ENCODE measurements at places on chromosomes 5 and 9.

- DNase-seq: no peak
Measured at GRCh38 chr9:132487980-132488535, 78.0 kb downstream of the CFAP77 start.

- DNase-seq: no peak
Measured at GRCh38 chr9:36346569-36346968, 53.5 kb downstream of the RNF38 start.

DNA sequence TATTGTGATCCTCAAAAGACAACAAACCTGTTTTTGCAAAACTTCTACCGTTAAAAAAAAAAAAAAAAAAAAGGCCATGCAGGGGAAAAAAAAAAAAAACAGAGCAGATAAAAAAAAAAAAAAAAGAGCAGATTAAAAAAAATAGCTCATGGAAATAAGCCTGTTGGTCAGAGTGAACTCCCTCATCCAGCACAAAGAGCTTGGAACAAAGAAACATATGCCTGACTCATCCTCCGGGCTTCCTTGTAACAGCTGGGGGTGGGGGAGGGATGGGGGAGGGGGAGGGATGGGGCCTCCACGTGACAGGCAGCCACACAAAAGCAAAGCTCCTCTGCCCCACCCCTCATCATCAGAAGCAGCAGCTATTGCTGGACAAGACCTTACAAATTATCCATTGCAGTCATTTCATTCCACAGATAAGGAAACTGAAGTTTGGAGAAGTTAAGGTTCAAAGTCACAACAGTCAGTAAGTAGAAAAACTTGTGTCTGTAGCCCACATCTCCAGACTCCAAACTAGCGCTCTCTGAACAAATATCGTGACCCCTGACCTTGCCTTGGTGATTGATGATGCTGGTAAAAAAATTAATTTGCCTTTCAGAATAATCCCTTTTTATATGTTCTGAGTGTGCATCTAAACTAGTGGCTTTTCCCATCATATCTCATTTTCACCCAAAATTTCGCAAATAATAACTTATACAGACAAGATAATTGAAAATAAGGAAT is 38.9 kb downstream of the SLC35D2 start:
- peak; percentile 69 for DNase-seq

DNA sequence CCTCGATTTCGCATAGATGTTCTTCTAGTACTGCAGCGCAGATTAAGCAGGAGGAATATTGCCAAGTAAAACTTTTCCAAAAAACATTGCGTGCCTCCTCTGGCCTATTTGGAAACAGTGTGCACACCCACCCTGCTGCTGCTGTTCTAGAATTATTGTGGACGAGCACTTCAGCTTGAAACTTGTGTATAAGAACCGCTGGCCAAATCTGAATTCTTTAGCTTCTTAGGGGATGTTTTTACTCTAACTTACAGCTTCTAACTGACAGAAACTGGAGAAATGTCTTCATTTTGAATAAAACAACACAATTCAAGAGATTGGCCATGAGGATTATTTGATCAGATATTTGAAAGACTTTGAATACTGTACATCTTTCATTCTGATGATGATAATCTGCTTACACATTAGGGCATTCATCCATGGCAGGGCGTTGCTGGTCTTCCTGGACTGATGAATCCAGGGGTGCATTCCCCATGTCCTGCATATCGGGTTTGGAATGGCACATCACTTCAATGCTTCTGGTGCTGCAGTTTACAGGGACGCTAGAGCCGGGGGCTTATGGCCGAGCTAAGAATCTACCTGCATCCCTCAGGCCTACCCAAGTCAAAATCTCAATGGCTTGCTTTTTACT is 6.5 kb downstream of the ADAMTS16 start:
- DNase-seq: no peak

DNA sequence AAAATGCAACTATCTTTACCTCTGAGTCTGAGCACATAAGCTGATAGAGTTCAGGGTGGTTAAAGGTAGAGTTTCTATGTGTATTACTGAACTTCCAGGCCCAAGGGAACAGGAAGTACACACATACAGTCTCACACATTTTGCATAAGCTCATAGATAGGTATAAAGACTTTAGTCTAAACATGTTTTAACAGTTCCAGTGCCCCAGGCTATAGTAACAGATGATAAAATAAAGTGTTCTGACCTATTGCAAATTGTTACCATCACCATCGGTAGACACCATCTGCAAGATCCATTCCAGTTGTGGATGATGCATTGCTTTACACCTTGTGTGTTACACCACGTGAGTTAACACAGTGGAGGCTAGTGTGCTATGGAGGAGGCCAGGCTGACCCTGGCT is 95.8 kb downstream of the TMEM174 start:
- DNase-seq: no peak

DNA sequence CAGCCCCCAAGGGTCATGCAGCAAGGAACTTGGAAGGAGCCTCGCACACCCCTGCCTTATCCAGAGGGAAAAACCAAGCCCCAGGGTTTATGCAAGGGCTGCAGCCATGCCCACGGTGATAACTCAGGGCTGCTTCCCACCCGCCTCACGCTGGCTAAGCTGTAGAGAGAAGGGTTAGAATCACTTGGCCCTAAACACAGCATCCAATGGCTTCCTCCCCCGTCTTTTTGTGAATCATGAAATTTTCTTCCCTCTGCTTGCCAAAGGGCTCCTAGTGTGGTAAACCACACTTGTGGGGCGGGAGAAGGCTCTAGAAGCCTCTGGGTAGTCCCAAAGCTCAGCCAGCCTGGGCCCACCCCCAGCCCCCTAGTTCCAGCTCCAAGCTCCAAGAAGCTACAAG is 55.9 kb upstream of the ORM1 start:
- DNase-seq: peak; percentile 16

GRCh38 chr9:2338777-2339365 is 282.7 kb upstream of the VLDLR start:
- no peak for DNase-seq

DNA sequence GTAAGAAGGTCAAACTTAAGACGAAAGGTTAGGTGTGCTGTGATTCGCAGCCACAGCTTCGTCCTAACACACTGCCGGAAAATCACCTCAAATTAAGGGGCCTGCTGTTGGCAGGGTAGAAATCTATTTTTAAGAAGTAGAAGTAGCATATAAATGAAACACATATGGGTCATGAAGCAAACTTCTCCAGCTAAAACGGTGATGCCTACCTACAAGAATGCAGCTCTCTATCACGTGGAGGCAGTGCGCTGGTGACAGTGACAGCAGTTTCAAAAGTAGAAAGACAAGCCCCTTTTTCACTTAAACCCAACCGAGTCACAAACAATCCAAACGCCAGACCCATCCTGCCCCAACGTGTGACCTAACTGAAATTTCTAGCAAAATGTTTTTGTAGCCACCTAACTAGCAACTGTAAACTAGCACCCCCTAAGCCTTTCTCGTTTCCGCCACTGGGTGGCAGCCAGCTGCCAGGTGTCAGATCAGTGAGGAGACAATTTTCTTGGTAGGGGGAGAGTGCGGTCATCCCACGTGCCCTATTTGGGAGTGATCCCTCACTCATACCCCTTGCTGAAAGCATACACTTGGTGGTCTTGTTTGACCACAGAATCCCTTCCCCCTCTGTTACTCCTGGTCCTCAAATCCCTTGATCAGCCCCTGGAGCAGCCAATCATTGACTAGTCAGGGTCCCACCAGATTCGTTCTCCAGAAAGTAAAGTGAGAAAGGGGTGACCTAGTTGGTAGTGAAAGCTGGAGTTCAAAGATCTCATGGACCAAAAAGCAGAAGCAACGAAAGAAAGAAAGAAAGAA is 71.8 kb upstream of the MAMDC2 start:
- peak; percentile 45 for DNase-seq

- DNase-seq: no peak
Measured at GRCh38 chr5:9482381-9482780, 63.5 kb downstream of the SEMA5A start.

- peak; percentile 17 for DNase-seq
Measured at GRCh38 chr5:101915554-101915953, 380.5 kb downstream of the SLCO4C1 start.

GRCh38 chr5:117286813-117287212 is 712.2 kb upstream of the SEMA6A start:
- DNase-seq: no peak

DNA sequence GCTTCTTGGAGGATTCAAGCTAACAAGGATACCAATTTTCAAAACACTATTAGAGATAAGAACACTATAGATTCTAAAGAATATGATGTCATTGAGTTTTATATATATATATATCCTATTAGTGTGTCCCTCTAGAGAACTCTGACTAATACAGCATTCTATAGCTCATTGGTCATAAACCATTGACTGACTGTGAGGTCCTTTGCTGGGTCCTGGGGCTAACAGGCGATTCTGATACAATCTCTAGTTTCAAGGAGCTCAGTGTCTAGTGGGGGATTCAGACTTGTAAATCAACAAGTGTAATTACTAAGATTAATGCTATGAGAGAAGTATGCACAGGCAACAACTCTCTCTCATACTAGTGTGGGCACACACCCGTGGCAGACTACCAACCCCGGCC is 234.5 kb downstream of the DENND1A start:
- no peak for DNase-seq

DNA sequence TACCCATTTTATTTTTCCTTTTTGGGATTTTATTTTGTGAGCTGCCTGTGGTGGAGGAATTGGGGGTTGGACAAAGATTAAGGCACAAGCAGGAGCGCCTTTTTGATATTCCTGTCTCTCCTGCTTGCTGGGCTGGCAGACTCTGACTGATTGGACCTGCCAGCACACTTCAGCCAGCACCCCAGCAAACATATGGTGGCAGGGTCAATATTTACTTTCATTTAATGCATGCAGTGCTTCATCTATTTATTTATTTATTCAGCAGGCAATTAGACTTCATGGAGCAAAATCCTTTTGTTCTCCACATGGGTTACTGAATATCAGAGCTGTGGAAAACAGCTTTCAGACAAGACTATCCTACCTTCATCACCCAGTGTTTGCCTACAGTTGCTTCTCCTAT is 48.4 kb upstream of the EPB41L4A start:
- DNase-seq: no peak

DNA sequence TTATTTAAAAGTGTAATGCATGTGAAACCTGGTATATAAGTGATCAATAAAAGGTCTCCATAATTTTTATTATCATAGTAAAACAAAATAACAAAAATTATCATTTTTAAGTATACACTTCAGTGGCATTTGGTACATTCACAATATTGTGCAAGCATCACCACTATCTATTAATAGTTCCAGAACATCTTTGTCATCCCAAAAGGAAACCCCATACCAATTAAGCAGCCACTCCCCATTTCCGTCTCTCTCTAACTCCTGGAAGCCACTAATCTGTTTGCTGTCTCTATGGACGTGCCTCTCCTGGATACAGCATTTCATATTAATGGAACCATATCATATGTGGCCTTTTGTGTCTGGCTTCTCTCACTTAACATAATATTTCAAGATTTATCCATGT is 7.6 kb downstream of the OLFML2A start:
- no peak for DNase-seq

DNA sequence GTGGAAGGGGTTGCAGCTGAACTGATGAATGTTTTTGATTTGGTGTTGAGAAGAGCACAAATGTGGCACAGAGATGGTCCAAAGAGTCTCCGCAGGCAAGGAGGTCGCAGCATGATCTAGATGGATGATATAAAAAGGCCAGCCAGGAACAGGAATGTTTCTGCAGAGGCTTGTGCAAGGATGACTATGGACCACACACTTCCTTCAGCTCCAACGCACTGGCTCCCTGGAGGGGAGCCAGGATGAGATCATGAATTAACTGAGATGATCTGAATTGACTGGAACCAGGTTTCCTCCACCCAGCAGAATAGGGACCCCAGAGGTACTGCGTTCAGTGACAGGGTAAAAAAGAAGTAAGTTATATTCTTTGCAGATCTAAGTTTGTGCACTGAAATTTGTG is 89.0 kb downstream of the ARSB start:
- peak; percentile 42 for DNase-seq

- peak; percentile 69 for DNase-seq
Measured at GRCh38 chr9:126704892-126705766, 91.4 kb downstream of the LMX1B start.

DNA sequence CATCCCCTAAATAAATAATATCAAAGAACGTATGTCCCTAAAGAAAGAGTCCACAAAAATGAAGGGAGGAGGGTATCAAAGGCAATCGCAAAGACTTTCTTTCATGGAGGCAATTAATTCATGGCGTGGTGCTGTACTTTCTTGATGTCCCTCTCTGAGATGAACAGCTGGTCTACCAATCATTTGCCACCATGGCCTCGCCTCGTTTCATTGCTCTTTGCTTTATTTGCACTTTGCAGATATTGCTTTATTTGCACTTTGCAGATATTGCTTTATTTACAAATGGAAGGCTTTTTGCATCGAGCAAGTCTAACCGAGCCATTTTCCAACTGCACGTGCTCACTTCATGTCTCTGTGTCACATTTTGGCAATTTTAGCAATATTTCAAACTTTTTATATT is 104.0 kb upstream of the PTCH1 start:
- no peak for DNase-seq

DNA sequence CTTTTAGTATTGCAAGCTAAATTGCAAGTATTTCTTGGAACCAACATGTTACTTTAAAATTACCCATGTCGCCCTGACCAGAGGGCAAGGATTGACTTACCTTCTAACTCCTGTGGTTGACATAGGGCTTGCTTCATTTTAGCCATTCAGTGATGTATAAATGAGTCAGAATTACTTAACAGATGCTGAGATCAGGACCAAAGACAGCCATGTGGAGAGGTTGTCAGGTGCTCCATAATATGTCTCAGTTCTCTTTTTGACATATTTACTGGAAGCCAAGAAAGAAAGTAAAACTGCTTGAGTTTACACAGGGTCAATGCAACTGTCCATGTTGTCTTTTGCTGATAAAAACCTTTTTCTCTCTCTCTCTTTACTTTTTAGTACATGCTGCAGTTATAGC is 33.2 kb downstream of the F2RL2 start:
- DNase-seq: no peak

GRCh38 chr5:39523821-39524220 is 99.0 kb upstream of the DAB2 start:
- peak; percentile 42 for DNase-seq

DNA sequence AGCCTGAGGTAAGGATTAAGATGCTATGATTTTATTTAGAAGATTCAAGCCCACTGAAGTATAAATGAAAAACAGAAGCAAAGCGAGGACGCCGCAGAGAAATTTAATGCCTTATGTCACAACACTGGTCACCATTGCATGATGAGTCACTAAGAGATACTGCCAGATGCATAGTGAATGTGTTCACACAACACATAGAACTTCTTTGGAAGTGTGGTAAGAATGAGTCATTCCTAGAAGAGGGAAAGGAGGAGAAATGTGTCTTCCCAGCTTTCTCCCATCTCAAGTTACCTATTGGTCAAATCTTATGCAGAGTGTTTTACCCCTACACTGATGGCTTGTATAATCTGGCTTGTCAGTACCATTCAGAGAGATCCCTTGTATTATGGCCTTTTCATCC is 465.3 kb upstream of the ARRDC3 start:
- peak; percentile 32 for DNase-seq

DNA sequence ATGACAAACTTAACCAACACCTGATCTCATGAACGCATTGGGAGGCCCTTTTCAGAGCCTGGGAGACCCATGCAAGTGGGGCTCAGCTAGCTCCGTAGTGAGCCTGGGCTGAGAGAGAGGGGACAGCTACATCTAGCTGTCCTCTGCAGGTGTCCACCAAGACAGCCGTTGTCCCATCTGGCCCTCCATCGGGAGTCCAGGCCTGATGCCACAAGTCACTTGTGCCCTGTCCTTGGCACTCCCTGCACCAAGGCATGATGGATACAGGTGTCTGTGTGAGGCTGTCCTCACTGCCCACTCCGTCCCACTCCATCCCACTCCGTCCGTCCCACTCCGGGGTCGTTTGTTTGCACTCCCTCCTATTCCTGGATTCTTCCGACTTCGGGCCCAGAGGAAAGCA is 2.5 kb upstream of the EDF1 start:
- DNase-seq: no peak

GRCh38 chr9:31390403-31391025 is 993.9 kb upstream of the ACO1 start:
- DNase-seq: no peak
